Colonic mucosa (tissue), 4 donors: ENCODE measurements at places on chromosomes 6 and 20. TPM values are rescaled to one million over a fixed set of nuclear protein-coding genes. Genes with fewer than 3 reads are reported as not detected.
A peak's percentile ranks its signal among the peaks of the same experiment; 100 is the strongest.

Gene AVP
- total RNA-seq = not detected

GRCh38 chr6:56026455-56027180, 151.2 kb upstream of the BMP5 start:
- H3K36me3 ChIP-seq = no peaks in the 10 kb centered on the region
- no peak overlapping the region for H3K27ac ChIP-seq
- DNase-seq = no peak

Gene PNLDC1
- 0.72 TPM for total RNA-seq

Gene TENT5A
- 32.8 TPM for total RNA-seq

GRCh38 chr20:31663838-31664695, 26.4 kb downstream of the COX4I2 start:
- H3K4me1 ChIP-seq = peaks cover 21% of the 10 kb centered on the region
- DNase-seq = peak; percentile 77
- peak overlapping the region; percentile 73 for H3K27ac ChIP-seq
- no peaks in the 10 kb centered on the region for H3K27me3 ChIP-seq

Gene VSX1
- total RNA-seq = not detected

DNA sequence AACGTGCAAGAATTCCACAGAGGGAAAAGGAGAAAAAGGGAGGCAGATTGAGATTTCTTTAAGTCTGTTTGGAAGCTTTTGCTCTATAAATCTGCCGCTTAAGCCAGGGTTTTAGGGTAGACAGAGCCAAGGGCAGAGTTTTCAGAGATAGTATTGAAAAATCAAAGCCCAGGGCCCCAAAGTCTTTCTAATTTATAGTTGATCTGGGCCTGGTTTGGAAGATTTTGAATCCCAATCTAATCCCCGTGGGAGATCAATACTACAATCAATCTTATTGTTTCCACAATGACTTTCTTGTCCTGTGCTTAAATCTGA, 3.3 kb downstream of the BMP2 start:
- no peak overlapping the region for H3K27ac ChIP-seq
- H3K36me3 ChIP-seq = peaks cover 3% of the 10 kb centered on the region
- no peaks in the 10 kb centered on the region for H3K27me3 ChIP-seq
- no peak for DNase-seq
- H3K4me3 ChIP-seq = peak overlapping the region; percentile 75

- no peak for DNase-seq
- no peaks in the 10 kb centered on the region for H3K4me1 ChIP-seq
- peaks cover 19% of the 10 kb centered on the region for H3K27me3 ChIP-seq
Measured at GRCh38 chr20:63363981-63364561, 2.9 kb upstream of the CHRNA4 start.

GRCh38 chr6:3770023-3770720, 18.7 kb upstream of the PXDC1 start:
- no peak overlapping the region for H3K27ac ChIP-seq
- H3K27me3 ChIP-seq = no peaks in the 10 kb centered on the region
- DNase-seq = no peak
- H3K4me3 ChIP-seq = no peak overlapping the region
- no peaks in the 10 kb centered on the region for H3K4me1 ChIP-seq
- no peaks in the 10 kb centered on the region for H3K36me3 ChIP-seq

GRCh38 chr20:6515261-6515660, 252.2 kb upstream of the BMP2 start:
- H3K27me3 ChIP-seq = no peaks in the 10 kb centered on the region
- no peaks in the 10 kb centered on the region for H3K4me1 ChIP-seq
- DNase-seq = no peak
- H3K4me3 ChIP-seq = no peak overlapping the region

Gene CST5
- total RNA-seq = not detected

GRCh38 chr6:138255443-138255842, 37.2 kb upstream of the PBOV1 start:
- H3K27ac ChIP-seq = no peak overlapping the region
- H3K4me1 ChIP-seq = no peaks in the 10 kb centered on the region
- DNase-seq = no peak
- no peaks in the 10 kb centered on the region for H3K36me3 ChIP-seq
- H3K27me3 ChIP-seq = no peaks in the 10 kb centered on the region

GRCh38 chr6:150680510-150680909, 80.8 kb downstream of the PLEKHG1 start:
- no peak overlapping the region for H3K27ac ChIP-seq
- H3K4me1 ChIP-seq = no peaks in the 10 kb centered on the region
- H3K36me3 ChIP-seq = no peaks in the 10 kb centered on the region

GRCh38 chr6:20952699-20953474, 418.6 kb downstream of the CDKAL1 start:
- no peak overlapping the region for H3K4me3 ChIP-seq
- H3K27me3 ChIP-seq = no peaks in the 10 kb centered on the region
- DNase-seq = no peak
- H3K27ac ChIP-seq = no peak overlapping the region
- H3K4me1 ChIP-seq = no peaks in the 10 kb centered on the region

DNA sequence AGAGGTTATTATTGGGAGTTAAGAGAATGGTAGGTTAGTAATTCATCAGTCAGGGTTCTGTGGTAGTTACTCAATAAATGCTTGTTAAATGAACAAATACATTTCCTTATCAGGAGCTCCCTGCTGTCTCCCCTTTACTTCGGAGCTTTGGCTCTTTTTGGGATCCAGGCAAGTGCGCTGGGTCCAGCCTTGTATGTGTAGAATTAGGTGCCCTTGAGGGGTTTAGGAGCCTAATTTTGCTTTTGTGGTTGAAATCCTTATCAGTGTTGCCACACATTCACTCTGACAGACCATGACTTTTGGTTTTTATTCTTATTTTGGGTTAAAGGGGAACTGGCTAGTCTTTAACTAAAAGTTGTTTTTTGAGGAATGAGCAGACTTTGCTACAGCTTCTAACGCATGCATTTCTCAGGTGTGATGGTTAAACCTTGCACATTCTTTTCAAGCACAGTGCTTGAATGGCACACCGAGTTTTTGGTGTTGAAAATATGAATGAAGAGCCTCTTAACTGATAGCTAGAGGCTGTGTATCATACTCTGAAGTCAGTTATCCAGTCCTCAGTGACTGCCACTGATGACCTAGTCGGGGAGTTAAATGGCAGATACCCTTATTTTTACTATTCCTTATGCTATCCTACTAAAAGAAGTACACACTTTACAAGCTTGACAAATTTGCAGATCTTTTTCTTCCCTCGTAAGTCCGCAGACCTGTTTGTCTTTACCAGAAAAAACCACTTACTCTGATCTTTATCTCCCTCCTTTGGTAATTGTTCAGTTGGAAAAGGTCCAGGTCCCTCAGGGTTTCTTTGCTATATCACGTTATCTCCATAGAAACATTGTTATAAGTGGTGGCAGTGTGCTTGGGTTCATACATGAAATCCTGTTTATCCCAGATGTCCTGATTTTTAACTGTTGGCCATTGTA, 50.7 kb upstream of the PLCG1 start:
- H3K4me3 ChIP-seq = no peak overlapping the region
- no peak for DNase-seq
- H3K27me3 ChIP-seq = no peaks in the 10 kb centered on the region
- no peaks in the 10 kb centered on the region for H3K36me3 ChIP-seq
- no peaks in the 10 kb centered on the region for H3K4me1 ChIP-seq

Gene NRN1
- 1.6 TPM for total RNA-seq

- no peak overlapping the region for H3K4me3 ChIP-seq
- H3K36me3 ChIP-seq = no peaks in the 10 kb centered on the region
- no peak overlapping the region for H3K27ac ChIP-seq
- no peaks in the 10 kb centered on the region for H3K27me3 ChIP-seq
Measured at GRCh38 chr20:61640131-61640870, 388.2 kb downstream of the CDH4 start.

GRCh38 chr6:92568541-92568940, 850.8 kb downstream of the EPHA7 start:
- H3K4me1 ChIP-seq = no peaks in the 10 kb centered on the region
- H3K27ac ChIP-seq = no peak overlapping the region

DNA sequence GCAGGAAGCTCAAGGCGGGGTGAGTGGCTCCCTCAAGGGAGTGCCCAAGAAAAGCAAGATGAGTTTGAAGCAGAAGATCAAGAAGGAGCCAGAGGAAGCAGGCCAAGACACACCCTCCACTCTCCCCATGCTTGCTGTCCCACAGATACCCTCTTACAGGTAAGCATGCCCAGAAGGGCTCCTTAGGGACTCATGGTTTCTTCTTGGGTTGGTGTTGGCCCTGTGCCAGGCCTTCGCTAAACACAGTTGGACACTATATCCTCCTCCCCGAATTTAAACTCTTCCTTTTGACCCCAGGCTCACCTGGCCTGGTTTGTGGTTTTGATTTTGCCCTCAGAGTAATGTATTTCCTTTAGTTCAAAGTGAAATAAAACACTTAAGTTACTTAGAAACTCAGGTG, 5.1 kb downstream of the BRPF3 start:
- peaks cover 10% of the 10 kb centered on the region for H3K36me3 ChIP-seq
- H3K27me3 ChIP-seq = no peaks in the 10 kb centered on the region
- no peaks in the 10 kb centered on the region for H3K4me1 ChIP-seq
- no peak overlapping the region for H3K4me3 ChIP-seq
- DNase-seq = no peak

DNA sequence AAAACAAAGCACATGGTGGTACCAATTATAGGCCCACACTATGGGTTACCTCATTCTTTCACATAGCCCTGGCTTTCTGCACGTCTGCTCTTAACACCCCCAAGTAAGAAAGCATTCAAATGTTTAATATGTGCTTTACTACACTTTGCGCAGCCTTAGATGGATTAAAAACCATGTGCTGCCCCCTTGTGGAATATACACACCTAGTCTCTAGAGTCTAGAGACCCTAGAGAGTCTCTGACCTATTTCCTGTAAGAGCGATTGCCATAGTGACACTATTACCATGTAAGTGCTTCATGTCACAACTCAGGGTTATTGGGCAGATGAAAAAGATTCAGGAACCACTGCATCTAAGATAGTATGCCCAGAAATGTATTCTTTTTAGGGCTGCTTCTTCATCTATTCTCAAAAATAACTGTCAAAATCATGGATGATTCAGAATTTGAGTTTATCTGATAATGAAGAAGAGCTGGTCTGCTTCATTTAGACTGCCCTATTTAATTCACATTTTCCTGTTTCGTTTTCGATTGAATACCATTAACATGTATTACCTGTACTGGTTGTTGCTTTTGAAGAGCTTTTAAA, 186.3 kb downstream of the ADGB start:
- no peaks in the 10 kb centered on the region for H3K4me1 ChIP-seq
- H3K27me3 ChIP-seq = no peaks in the 10 kb centered on the region
- H3K4me3 ChIP-seq = no peak overlapping the region
- peak; percentile 25 for DNase-seq
- H3K27ac ChIP-seq = no peak overlapping the region
- H3K36me3 ChIP-seq = no peaks in the 10 kb centered on the region

Gene SUMO4
- 1.5 TPM for total RNA-seq

DNA sequence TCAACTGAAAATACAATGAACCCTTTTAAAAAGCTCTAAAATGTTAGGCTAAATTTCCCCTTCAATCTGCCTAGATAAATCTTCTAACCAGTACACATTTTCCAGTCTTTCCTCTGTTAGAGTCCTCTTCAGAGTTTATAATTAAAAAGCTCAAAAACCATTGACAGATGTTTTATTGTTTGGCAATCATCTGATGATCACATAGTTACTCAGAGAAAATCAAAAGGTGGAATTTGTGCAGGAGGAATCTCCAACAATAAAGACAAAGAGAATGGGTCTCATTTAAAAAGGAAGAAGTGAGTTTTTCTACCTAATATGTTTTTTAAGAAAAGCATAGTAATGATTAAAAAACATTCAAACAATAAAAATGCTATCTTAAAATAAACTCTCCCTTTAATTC, 3.1 kb downstream of the TRAPPC3L start:
- no peak overlapping the region for H3K4me3 ChIP-seq
- no peak for DNase-seq
- H3K27ac ChIP-seq = no peak overlapping the region
- H3K27me3 ChIP-seq = no peaks in the 10 kb centered on the region
- no peaks in the 10 kb centered on the region for H3K4me1 ChIP-seq
- no peaks in the 10 kb centered on the region for H3K36me3 ChIP-seq
